Caudate nucleus (tissue), 63 donors: ENCODE measurements at places on chromosomes 7 and 10.

DNA sequence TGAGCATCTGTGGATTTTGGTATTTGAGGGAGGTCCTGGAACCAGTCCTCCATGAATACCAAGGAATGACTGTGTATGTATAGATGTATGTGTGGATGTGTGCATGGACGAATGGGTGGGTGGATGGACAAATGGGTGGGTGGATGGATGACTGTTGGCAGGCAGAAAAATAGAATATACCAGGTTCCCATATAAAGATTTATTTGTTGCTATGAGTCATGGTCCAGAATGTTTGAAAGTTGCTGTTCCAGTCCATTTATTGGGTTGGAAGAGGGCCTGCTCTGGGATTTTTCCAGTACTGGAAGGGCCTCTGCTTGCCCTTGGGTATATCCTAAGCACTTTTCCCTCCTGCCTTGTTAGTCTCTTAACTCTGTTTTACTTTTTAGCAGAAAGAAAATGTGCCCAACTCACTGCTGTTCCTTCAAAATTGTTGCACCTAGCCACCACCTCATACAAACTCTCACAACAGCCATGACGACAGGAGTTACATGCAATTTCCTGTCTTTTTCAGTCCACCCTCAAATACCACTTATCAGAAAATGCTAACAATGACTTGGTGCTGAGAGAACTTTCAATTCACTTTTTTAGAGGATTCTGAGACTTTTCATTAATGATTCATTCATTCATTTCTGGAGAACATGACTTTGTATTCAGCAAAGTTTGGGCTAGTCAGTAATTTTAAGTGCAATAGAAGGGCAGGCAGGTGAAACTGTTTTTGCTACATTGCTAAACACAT lies 108.1 kb downstream of the EEPD1 start:
- DNase-seq, result no peak

- no peak for DNase-seq
These were observed 3.5 kb downstream of the SP8 start for GRCh38 chr7:20783125-20783699.

- DNase-seq, result no peak
These were observed 2.4 kb downstream of the ZMIZ2 start for GRCh38 chr7:44750921-44751571.

- no peak for DNase-seq
These were observed 2.3 kb downstream of the DNTT start for GRCh38 chr10:96306516-96306915.

GRCh38 chr7:95304990-95305389 lies 19.3 kb downstream of the PON1 start:
- DNase-seq, result no peak

GRCh38 chr10:95559471-95559870 lies 1.7 kb downstream of the SORBS1 start:
- DNase-seq, result no peak

DNA sequence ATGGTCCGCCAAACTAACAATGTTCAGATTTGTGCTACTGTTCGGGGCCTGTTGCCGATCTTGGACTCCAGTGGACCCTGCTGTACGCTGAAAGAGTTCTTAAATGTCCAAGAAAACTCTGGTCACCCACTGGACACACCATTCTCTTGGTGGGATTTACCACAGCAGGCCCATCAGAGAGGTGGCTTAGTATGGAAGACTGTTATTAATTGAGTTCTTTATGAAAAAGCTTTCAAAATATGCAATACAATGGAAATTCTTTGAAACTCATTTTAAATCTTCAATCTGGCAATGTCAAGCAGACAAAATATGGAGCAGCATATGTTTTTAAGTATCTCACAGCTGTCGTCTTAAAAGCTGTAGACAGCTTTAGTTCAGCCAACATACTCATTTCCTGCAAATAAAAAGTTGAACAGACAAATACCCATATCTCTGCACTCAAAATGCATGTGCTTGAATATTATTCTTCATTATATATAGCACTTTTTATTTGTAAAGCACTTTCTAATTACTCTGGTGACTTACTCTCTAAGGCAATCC lies 37.4 kb upstream of the GRM8 start:
- DNase-seq, result no peak

GRCh38 chr7:51273360-51273759 lies 43.2 kb downstream of the COBL start:
- DNase-seq, result no peak

DNA sequence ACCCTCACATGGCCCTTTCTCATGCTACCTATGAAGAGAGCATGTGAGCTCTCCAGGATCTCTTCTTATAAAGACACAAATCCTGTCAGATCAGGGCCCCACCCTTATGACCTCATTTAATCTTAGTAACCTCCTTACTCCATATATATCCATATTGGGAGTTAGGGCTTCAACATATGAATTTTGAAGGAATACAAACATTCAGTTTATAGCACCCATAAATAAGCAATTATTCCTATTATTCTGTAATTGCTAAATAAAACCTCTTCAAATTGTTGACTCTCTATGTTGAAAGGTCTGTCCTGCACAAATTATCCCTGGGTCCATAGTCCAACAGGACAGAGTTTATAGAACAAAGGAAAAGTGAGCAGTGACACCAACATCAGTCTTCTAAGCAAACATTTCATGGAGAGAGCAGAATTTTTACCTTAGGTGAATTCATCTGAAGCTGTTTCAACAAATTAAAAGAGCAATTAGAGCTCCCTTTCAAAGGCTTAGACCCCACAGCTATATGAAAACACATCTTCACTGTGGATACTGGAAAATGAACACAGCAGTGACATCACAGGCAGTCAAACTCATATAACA lies 12.2 kb downstream of the DOCK4 start:
- no peak for DNase-seq

GRCh38 chr7:29454464-29454863 lies 109.2 kb upstream of the PRR15 start:
- no peak for DNase-seq

GRCh38 chr7:17304926-17305325 lies 6.5 kb downstream of the AHR start:
- no peak for DNase-seq

DNA sequence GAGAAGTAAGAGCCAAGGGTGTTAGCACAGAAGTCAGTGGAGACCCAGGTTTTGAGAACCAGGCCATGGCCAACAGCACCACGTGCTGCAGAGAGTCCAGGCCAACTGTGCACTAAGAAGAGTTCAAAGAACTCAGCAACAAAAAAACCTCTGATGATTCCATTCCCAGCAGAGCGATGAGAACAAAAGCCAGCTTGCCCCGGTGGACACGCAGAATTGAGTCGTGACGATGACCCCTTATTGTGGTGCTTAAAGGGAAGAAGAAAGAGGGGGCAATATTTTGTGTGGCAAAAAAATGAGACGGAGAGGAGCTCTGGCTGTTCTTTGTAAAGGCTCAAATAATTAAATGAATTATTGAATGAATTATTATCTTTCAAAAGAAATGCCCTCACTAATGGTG lies 468.3 kb upstream of the AUTS2 start:
- no peak for DNase-seq

DNA sequence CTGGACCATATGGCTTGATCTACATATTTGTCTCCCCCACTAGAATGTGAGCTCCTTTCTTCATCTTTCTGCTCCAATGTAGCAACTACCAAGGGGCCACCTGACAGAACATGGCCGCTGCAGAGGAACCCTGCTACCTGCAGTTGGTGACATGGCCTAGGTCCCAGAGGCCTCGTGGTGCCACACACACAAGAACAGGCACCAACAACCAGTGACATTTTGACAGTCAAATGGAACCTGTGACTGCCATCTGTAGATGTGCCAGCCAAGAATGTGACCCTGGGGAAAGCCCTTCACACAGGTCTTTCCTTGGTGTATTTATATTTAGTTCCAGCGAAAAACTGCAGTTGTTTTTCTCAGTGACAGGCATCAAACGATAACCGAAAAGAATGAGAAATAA lies 67.9 kb upstream of the ANKRD1 start:
- DNase-seq, result no peak

DNA sequence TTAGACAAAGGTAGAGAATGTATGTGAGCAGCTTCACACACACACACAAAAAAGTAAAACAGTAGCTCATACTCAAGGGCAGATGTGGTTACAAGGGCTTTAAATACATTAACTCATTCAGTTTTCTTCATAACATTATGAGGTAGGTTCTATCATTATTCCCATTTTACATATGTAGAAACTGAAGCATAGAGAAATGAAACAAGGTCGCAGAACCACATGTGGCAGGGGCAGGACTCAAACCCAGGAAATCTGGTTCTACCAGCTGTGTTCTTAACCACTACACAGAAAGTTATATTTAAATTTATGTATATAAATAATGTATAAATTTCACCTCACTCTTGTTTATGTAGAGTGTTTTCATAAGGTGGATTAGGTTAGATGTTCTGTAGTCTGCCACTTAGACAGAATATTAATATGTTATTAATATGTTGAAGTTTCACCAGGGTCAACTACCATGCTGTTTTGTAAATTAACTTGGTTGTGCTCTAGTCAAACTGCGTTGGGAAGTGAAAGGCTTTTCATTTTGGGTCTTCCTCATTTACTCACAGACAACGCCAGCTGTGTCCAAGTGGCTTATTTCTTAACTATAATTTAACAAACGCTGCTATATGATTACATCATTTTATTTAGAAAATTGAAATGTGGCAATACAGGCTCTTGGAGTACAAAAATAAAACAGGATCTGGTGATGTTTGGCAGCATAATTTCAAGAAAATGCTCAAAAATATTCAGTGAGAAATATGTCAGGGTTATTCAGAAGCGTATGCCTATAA lies 138.4 kb downstream of the MDFIC start:
- DNase-seq, result no peak

DNA sequence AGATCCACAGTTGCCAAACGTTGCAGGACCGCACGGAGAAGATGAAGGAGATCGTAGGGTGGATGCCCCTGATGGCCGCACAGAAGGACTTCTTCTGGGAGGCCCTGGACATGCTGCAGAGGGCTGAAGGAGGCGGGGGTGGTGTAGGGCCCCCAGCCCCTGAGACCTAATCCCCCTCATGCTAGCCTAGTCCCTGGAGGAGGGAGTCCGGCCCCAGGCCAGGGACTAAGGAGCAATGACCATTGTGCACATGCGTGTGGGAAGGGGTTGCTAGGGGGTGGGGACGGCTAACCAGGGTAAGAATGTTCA lies 1.5 kb upstream of the PCOLCE start:
- no peak for DNase-seq
